Heart right ventricle (tissue), 16 donors: ENCODE measurements at places on chromosomes 6 and 20. TPM values are rescaled to one million over a fixed set of nuclear protein-coding genes. Genes with fewer than 3 reads are reported as not detected.

DNA sequence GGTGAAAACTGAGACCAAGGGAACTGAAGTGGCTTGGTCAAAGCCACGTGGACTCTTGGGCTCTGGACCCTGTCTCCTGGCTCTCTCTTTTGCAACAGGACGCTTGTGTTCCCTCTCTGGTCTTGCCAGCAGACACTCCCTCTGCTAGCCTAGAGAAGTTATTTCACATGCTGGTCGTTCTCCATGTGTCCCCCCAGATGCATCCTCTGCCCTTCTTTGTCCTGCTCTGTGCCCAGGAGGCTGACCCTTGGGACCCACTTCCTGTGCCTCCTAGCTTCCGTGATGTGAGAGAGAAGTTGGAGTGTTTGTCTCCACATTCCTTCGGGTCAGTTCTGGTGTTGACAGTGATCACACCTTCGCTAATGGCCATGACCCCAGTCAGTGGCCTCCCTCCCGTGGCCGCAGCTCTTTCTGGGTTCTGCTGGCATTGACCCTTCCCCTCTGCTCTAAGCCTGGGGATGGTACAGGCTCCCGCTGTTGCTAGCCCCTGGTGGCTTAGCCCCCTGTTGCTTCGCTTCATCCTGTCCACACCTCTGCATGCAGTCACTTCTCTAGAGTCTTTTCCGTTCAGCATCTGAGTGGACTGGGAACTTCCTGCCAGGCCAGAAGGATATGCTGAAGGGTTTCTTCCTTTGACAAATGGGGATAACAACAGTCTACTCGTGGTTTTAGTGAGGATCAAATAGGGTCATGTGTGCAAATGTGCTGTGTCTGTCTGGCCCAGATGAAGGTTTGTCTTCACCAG, 70.1 kb upstream of the BMP2 start:
- no peak for DNase-seq

DNA sequence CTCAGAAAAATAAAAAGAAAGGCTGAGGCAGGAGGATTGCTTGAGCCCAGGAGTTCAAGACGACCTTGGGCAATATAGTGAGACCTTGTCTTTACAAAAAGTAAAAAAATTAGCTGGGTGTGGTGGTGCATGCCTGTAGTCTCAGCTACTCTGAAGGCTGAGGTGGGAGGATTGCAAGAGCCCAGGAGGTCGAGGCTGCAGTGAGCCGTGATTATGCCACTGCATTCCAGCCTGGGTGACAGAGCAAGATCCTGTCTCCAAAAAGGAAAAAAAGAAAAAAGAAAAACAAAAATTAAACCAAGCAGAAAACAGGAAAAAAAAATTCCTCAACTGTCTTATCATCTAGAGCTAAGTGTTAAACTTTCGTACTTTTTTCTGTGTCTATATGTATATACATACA, 12.4 kb upstream of the SRSF3 start:
- DNase-seq: no peak

DNA sequence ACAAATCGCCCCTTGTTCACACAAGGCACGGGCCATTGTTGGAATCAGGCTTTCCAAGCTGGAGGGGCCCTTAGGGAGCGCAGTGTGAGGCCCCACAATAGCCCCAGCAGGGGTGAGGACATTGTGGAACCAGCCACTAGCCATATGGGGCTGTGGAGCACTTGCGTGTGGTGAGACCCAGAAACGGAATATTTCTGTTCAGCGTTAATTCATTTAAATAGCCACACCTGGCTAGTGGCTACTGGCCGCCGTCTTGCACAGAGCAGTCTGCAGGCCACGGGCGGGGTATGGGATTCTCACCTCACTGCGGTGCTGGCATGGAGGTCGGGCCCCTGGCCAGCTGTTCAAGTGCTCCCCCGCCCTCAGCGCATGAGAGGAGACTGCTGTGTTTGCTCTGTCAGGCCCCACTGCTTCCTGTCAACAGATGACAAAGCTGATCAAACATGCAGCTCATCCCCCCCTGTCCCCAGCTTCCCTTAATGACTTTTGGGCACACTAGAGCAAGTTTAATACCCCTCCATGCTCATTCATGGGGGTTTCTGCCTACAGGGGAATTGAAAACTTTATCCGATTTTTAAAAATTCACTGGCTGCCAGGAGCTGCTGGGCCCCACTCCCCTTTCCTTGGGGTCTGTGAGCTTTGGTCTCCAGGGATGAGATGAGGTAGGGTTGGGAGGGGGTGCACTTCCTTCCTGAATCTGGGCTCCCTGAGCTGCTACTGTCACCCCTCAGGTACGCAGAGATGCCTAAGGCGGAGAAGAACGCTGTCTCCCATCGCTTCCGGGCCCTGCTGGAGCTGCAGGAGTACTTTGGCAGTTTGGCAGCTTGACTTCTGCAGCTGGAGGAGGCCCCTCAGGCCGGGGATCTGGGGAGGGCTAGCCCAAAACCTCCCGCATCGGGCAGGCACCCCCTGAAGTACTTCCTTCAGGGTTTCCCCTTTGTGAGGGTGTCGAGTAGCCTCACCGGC, 13.6 kb downstream of the ITPA start:
- peak; percentile 67 for DNase-seq

- peak; percentile 87 for DNase-seq
These were observed 20.3 kb downstream of the SNTA1 start for GRCh38 chr20:33423141-33423834.

- no peak for DNase-seq
These were observed 6.2 kb downstream of the SS18L1 start for GRCh38 chr20:62149532-62150309.

DNA sequence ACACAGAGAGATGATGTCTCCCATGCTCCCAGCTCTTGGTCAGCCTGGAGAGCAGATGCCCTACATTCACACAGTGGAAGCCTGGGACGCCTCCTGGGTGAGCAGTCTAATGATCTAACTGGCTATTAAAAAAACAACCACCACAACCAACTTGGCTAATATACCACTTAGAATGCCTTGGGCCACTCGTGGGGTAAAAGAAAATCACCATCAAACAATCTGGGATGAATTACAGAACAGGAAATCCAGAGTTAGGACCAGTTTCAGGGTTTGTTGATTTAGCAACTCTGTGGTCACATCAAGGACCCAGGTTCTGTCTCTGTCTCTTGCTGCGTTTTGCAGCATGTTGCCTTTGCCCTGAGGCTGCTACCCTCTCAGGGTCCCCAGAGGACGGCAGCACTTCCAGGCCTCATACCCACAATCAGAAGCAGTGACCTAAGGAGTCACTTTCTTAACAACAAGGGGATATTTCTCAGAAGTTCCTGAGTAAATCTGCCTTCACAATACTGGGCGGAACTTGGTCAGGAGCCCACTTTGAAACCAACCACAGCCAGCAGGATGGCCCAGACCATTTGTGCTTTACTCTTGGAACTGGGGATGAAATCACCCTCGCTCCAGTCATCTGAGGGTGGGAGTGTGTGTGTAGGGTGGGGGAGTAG, 118.7 kb downstream of the CLIC5 start:
- no peak for DNase-seq

DNA sequence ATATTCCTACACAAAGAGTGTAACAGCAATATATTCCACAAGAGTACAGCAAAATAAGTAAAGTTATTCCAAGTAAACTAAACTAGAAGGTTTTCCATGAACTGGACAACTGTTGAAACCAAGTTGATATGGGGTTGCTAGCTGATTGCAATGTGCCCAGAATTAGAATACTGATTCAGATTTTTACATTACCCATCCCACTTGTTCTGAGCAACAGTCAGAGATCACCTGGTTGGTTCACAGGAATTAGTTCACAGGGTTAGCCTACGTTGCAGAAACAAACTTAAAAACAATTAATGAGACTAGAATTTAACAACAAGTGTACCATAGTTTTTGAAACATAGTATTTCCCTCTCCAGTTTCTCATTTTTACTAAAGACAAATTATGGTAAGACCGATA, 49.1 kb downstream of the CEP85L start:
- DNase-seq: no peak

- DNase-seq: no peak
These were observed 110.6 kb downstream of the ARID1B start for GRCh38 chr6:156887623-156888269.

DNA sequence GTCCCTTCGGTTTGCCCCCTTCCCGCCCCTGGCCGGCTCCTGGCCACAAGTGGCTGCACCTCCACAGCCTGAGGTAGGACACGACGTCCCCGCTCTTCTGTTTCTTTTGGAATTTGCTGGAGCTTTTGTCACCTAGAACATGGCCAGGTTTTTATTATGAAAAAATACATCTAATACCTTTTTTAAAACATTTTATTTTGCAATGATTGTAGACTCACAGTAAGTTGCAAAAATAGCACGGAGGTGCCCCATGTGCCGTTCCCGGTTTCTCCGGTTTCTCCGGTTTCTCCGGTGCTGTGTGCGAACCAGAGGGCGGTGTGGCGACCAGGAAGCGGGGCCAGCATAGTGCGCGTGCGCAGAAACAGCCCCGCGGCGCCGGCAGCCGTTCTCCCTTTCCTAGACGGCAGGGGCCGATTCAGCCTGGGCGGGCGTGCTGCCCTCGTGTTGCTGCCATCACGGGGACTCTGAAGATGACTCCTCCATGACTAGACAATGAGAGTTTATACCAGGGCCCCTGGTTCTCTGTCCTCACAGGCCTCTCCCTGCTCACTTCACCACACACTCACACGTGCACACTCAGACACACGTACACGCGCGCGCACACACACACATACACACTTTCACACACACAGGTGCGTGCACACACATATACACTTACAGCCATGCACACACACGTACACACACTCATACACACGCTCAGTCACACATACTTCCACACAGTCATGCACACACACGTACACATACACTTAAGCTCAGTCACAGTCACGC, 102.1 kb downstream of the TMEM242 start:
- DNase-seq: peak; percentile 73

DNA sequence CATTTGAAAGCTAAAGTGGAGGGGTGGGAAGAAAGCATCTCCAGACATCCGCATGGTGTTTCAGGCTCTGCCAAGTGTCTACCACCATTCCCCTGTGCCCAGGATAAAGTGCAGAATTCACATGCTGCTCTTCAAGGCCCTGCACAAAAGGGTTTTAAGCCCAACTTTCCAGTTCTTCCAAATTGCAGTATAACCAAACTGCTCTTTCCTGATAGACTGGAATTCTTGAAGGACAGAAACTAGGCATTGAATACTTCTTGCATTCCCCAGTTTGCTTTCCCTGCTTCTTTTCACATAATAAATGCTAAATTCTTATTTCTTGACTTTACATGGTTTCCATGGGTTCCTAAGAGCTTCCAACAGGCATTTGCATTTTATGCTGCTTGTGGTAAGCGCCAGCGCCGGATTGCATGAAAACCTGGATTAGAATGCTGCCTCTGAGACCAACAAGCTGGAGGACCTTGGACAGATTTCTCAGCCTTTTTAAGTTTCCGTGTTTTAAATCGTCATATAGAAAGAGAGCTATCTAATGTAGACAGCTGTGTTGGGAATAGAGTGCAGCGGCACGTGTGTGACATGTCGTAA, 7.9 kb downstream of the SOX4 start:
- DNase-seq: no peak

DNA sequence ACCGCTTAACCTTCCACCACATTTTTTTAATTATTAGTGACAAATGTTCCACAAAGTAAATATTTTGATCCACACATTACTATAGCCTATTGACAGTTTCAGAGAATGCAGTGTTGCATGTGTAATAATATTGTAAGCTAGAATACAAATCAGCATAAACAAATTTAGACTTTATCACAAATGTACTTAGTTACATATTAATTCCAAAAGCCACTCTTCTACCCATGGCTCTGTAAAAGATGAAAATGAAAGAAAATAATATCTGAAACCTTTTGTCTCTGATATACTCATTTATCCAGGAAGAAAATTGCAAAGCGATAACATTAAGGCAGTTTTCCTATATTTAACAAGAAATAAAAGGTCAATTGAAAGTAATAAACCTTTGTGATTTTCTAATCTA, 954.0 kb upstream of the MAN1A1 start:
- no peak for DNase-seq

DNA sequence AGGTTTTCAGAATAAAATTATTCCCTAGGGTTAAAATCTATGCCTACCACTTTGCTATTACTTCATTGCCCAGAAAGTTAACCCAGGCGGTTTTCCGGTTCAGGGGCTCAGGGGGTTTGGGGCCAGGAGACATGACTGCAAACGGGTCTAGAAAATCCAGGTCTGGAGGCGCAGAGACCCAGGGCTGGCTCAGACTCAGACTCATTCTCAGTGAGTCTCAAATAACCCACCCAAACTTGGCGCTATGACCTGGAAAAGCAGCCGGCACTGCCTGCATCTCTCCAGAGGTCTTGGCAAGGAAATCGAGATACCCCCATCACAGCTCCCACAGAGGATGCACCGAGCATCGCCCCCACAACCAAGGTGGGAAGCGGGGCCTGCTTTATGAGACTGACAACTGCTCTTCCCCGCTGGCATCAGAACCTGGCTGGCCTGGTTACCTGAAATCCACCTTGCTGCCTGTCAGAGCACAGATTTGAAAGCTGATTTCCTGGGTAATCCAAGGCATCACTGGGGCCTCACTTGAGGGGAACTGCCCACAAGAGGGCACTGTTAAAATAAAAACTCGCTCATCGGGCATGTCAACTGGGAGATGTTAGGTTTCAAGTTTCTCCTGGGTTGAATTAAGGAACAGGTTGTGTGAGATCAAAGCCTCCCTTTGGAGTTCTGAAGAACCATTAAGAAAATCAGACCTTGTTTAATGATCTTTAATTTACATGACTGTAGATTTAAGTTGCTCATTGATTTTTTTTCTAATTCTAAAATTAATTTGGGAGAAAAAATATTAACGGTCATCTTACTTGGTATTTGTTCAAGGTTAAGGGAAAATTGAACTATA, 55.1 kb downstream of the KIF16B start:
- no peak for DNase-seq

DNA sequence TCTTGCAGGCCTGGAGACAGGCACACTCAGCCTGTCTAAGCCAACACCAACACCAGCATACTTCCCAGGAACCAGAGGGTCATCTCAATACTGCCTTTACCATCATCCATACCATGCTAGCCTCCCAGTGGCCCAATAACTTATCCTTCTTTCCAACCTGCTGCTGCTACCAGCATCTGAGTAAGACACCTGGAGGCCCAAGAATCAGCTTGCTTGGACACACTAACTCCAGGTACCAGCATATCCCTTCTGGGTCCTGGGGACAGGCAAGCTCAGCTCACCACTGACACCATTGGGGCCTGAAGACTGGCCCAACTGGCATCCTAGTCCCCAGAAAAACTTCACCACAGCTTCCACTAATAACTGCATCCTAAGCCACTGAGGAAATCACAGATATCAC, 205.3 kb downstream of the CD109 start:
- no peak for DNase-seq

- DNase-seq: peak; percentile 22
These were observed 84.4 kb downstream of the CRYBG1 start for GRCh38 chr6:106444777-106445507.

DNA sequence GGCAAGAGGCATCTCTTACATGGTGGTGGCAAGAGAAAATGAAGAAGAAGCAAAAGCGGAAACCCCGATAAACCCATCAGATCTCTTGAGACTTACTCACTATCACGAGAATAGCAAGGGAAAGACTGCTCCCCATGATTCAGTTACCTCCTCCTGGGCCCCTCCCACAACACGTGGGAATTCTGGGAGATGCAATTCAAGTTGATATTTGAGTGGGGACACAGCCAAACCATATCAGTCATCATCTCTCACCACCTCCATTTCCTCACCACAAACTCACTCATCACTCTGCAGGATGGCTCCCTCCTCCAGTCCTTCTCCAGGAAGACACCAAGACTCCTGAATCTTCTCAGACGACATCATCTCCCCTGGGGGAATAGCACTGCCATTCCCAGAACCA, 25.8 kb upstream of the SLC16A10 start:
- DNase-seq: no peak

ANKRD60 gene
- not detected for total RNA-seq

PDYN gene
- total RNA-seq: not detected

PSORS1C1 gene
- 6.1 TPM for total RNA-seq

SLC17A2 gene
- not detected for total RNA-seq

TMEM217 gene
- not detected for total RNA-seq
